ENCODE measurements at places on chromosomes 7 and 10.

DNA sequence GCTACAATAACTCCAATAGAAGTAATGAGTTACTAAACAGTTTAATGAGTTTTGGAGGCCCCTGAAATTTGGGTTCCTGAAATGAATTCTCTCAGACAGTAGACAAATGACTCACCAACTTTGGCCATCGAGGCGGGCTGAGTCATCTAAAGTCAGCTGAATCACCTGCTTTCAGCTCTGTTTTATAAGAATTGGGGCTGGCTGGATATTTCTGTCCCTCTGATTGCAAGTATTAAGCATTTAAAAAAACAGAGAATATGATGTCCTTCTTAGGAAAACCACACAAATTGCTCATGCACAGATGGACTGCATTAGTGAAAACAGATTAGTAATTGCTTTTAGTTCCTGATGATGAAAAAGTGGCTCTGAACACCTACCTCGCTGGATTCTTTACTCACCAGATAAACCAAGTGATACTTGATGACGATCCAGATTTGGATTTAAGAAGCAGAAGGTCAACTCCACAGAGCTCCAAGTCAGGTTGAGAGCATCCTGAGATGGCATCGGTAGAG lies 59.1 kb downstream of the ZNF365 start:
- peak; percentile 98 for DNase-seq

DNA sequence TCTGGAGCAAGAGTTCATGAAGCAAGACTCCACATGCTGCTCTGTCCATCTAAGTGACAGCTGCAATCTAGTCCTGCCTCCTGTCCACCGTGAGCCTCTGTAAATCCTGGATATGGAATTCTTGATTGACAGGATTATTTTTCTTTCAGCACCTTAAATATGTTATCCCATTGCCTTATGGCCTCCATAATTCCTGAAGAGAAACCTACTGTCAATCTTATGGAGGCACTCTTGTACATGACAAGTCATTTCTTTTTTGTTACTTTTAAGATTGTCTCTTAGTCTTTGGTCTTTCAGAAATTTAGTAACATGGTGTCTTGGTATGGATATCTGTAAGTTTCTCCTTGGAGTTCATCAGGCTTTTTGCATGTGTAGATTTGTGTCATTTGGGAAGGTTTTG lies 82.8 kb downstream of the NPSR1 start:
- DNase-seq: no peak

DNA sequence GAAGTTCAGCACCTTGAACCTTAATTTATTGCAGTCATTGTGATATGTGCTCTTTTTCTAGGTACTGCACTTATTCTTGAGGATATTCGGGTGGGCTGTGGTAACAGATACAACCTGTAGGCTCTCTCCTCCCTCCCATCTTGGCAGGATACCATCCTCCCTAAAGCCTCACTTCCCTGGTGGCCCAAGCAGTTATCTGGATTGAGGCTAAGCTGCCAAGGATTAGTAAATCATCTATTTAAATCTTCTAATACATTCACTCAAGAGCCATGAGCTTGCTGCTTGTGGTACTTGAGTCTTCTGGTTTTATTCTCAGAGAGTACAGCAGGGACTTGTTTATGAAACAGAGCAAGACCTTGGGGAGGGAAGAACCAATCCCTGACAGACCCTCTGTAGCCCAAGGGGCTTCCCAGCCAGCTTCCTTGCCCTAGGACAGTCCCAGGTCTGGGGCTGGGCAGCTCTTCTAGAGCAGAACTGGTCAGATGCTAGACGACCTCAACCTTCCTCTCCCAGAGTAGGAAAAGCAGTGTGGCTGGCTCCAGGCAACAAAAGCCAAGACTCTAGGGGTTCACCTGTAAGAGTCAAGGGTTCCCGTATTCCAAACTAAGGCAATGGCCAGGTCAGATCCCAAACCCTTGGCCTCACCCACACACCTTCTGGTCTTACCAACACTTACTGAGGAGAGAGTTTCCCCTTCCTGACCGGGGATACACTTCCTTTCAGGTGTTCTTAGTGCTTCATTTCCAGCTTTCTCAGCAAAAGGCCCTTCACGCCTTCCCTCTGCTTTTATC lies 21.3 kb downstream of the WNT8B start:
- no peak for DNase-seq

- DNase-seq: no peak
Observed at GRCh38 chr7:20403331-20403730, 72.6 kb downstream of the ITGB8 start.

DNA sequence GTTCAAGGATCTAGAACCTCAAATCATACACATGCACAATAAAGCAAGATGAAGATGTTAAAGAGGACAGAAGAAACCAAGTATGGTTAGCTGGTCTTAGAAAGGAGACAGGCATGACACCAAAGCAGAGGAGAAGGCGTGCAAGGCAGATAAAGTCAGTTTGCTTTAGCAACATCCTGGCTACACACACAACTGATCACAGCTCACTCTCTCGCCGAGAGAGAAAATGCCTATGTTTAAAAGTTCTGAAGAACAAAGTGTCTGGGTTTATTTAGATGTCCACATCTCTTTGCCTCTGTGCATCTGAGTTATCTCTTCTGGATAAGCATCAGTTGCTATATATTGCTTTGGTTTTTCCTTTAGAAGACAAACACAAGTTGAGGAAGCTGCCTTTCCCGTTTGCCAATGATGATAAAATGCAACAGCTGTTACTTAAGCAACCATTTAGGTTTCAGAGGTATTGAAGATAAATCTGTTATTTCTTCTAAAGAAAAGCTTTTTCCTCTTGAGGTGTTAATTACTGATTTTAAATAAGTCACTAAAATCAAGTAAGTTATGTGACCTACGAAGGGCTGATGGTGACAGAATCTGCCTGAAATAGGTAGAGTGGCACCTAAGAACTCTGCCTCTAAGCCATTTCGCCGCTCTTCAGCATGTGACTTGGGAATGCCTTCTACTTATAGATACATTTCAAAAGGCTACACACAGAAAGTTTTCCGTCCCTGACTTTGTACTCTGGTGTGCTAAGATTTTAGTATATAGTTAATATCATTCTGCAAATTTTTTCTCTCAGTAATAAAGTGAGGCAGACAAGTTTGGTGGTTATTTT lies 146.2 kb upstream of the ASAH2 start:
- no peak for DNase-seq

- DNase-seq: no peak
Observed at GRCh38 chr10:47233631-47234030, 66.4 kb upstream of the GDF10 start.

GRCh38 chr10:67664942-67665341 lies 31.1 kb downstream of the CTNNA3 start:
- DNase-seq: no peak

GRCh38 chr7:134129856-134130523 lies 2.9 kb downstream of the LRGUK start:
- DNase-seq: no peak

DNA sequence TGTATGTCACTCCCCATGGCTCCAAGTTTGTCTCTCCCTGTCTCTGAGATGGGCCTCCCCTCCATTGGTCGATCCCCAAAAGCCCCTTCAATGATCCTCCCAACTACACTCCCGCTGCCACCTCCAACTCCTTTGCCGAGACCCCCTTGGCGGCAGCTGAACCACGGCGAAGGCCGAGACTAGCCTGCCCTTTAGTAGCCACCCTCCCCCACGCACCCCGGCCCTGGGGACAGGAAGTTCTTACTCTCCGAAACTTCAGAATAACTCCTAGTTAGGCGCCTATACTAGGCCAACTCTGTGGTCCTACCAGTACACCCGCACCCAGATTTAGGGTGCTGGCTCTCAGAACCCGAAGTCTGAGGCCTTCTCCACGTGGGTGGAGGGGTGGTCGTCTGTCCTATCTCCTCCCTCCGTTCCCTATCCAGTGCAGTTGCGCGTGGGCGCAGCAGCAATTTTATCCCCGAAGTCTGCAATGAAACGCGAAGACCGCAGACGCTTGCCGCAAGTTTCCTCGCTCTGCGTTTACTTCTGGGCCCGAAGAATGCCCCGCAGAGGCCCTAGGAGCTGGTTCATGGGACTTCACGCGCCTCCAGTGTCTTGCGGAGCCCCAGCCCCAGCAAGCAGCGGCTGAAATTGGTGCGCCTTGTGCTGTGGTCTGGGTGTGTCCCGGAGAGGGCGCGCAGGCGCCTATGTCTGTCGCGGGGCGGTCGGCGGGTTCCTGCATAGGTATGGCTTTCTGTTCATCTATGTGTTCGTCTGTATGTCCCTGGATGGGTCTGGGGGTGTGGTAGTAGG lies 82.6 kb upstream of the SLF2 start:
- no peak for DNase-seq

DNA sequence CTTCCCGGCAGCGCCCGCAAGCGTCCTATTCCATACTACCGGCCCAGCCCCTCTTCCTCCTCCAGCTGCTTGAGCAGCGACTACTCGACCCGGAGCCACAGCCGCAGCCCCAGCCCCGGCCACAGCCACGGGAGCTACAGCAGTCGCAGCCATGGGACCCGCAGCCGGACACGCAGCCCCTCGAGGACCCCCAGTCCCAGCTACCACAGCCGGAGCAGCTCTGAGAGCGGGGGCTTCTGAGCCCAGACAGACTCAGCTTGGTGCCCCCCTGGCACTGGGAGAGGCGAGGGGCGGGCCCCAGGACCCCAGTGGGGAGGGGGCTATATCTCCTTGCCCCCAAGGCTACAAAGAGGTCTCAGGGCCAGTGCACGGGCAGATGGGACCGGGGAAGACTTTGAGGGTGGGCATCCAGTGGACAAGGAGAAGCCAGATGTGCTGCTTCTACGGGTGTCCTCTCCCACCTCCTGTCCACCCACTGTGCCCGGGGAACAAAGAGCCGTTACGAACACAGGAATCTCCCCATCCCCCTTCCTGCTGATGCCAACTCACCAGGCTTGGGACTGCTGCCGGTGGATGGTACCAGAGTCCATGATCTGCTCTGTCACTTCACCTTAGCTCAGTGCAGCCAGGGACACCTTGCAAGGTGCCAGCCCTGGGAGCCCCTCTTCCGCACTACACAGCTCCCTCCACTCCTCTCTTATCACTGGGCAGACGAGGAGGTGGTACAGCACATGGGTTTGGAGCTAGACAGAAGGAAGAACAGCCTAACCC lies 16.7 kb upstream of the HSPB1 start:
- no peak for DNase-seq

- DNase-seq: no peak
Observed at GRCh38 chr10:35353395-35353794, 17.1 kb downstream of the CCNY start.

- no peak for DNase-seq
Observed at GRCh38 chr10:125112697-125113494, 47.5 kb downstream of the CTBP2 start.

DNA sequence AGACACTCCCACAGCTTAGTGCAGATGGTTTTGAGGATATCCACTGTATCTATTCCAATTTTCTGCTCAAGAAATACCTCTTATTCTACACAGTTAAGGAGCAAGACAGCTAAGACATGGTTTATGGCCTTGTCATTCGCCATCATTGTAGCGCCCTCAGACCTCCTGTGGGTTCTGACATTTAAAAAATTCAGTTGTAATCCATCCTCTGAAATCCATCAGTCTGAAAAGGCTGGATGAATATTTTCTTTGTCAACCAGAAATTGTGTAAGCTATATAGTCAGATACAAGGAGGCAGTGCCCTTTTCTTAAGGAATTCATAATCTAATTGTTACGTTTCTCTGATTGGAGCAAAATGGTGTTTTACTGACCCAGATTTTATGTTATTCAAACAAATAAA lies 353.6 kb downstream of the GALNT17 start:
- DNase-seq: no peak

DNA sequence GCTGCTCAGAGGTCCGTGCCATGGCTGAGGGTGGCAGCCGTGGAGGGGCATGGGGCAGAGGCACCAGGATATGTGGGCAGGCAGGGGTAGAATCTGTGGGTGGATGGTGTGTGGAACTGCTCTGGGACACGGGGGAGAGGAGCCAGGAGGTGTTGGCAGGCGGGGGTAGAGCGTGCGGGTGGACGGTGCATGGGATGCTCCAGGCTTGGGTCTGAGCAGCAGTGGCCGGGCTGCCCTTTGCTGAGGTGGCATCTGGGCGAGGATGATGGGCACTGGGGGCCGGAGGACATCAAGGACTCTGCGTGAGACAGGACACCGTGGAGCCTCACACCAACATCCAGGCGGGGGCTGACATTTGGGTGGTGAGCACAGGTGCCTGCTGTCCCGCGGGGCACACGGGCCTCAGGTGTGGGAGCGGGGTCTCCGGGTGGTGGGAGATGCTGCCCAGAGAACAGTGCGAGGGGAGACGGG lies 46.2 kb downstream of the JAKMIP3 start:
- no peak for DNase-seq

DNA sequence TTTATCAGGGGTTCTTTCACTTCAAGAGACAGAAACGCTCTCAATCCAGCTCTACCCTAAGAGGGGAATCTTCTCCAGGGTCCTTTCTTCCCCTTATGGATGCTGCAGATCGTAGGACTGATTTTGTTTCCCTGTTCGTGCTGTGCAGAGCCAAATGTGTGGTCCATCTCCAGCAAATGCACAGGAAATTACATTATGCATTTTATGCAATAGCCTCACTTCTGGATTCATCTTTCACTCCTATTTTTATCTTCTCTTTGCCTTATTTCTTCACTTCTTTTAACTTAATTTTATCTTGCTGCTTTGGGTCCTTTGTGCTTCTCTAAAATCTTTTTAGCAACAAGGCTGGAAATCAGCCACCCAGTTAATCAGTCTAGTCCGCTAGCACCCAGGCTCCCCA lies 184.5 kb upstream of the INHBA start:
- DNase-seq: peak; percentile 15

- DNase-seq: no peak
Observed at GRCh38 chr10:1611936-1612550, 125.3 kb downstream of the ADARB2 start.

- no peak for DNase-seq
Observed at GRCh38 chr7:136496551-136496950, 371.9 kb upstream of the CHRM2 start.

DNA sequence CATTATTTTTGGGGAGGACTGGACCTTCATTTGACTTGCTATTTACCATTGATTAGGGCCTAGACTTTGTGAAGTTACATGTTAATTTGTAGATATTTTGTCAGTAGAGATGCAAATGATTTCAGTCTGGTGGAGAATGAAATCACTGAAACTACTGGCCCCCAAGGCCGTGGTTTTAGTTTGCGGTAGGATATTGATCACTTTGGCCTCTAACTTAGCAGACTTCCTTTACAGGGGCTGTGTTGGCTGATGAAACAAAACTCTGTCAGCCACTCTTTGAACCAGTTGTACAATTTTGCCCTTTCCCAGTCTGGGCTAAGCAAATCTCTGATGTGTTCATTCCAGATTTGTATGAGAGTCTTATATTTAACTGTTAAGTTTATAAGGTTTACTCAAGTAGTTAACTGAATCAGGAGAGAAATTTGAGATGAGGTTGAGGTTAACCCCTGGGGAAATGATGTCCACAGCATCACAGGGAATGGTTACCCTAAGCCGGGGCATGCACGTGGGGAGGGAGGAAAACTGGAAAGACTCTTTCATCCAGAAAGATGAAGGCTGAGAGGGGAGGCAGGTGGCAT lies 105.7 kb upstream of the INSIG1 start:
- no peak for DNase-seq

DNA sequence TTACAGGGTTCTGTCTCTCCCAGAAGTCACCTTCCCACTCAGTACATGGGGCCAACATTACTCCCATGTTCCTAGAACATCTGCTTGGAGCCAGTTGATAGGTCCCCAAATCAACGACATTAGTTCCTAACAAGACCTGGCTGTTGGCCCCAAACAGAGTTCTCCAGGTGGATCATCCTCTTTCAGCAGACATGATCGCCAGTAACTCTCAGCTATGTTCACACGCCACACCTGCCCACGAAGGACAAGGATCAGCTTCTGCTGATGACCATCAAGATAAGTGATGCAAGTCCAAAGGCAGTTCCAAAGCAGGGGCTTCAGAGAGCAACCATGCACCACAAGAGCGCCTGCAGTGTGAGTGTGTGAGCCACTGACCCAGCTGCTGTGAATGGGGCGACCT lies 11.0 kb downstream of the ZNF777 start:
- no peak for DNase-seq

- no peak for DNase-seq
Observed at GRCh38 chr7:23220690-23221305, 25.8 kb upstream of the GPNMB start.

Data from EH (cell line).